Sigmoid colon (tissue), 7 donors: ENCODE measurements at places on chromosomes 3 and 15.
A peak's percentile ranks its signal among the peaks of the same experiment; 100 is the strongest.

- no peak for DNase-seq
Measured at GRCh38 chr3:173893835-173894234, 496.3 kb downstream of the NLGN1 start.

- peak; percentile 79 for DNase-seq
Measured at GRCh38 chr3:125585595-125586223, 9.6 kb downstream of the OSBPL11 start.

- no peak for DNase-seq
Measured at GRCh38 chr15:32856753-32857152, 138.9 kb downstream of the GREM1 start.

DNA sequence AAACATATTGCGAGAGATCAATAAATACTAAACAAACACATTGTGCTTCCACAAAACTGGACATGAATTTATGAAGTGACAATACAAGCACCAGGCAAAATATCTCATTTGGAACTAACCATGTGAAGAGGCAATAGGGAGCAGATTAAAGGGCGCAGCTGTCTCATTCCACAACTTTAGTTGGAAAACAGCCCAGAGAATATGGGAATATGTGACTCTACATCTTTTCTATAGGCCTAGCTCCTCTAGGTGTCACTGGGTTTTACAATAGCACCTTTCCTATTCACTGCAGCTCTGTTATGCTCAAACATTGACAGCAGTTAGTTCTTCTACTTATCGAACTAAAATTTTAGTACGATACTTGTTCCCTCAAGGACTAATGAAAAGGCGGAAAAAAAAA lies 866.3 kb upstream of the GBE1 start:
- no peak for DNase-seq

GRCh38 chr15:31236184-31237042 lies 90.2 kb upstream of the KLF13 start:
- DNase-seq: peak; percentile 96

DNA sequence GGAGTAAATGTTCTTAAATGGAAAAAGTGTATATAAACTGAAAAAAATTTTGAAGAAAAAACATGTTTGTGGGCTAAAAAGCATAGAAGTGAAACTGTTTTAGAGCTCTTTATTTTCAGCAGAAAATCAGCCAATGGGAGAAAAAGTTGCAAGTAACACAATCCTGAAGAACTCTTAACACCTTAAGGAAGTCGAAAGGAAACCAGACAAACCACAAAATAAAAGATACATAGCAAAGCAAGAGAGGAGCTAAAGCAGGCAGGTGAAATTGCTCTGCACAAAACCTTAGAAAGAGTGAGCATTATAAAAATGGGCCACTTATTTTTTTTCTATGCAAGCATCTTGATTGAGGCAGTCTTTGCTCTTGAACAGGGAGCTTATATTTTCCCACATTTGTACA lies 300.5 kb downstream of the RAP2B start:
- no peak for DNase-seq

GRCh38 chr15:40043927-40044716 lies 5.1 kb upstream of the SRP14 start:
- peak; percentile 44 for DNase-seq

GRCh38 chr3:1775321-1775720 lies 323.3 kb upstream of the CNTN4 start:
- no peak for DNase-seq

- DNase-seq: no peak
Measured at GRCh38 chr3:98855806-98856400, 45.6 kb downstream of the DCBLD2 start.

DNA sequence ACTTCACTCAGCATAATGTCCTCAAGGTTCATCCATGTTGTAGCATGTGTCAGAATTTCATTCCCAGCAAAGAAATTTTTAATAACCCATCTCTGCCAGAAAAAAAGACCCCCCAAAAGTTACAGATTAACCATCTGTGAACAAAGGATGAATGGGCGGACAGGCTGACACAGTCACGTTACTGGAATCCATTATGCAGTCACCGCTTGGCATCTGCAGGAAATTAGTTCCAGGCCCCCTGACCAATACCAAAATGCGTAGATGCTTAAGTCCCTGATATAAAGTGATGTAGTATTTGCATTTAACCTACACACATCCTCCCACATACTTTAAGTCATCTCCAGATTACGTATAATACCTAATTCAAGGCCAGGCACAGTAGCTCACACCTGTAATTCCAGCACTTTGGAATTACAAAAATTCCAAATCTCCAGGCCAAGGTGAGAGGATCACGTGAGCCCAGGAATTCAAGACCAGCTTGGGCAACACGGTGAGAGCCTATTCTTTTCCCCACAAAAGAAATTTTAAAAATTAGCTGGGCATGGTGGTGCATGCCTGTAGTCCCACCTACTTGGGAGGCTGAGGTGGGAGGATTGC lies 1.5 kb upstream of the SLC12A8 start:
- DNase-seq: no peak

GRCh38 chr3:64369390-64369789 lies 144.1 kb upstream of the PRICKLE2 start:
- no peak for DNase-seq

GRCh38 chr3:196803891-196804468 lies 63.7 kb upstream of the SENP5 start:
- DNase-seq: no peak

DNA sequence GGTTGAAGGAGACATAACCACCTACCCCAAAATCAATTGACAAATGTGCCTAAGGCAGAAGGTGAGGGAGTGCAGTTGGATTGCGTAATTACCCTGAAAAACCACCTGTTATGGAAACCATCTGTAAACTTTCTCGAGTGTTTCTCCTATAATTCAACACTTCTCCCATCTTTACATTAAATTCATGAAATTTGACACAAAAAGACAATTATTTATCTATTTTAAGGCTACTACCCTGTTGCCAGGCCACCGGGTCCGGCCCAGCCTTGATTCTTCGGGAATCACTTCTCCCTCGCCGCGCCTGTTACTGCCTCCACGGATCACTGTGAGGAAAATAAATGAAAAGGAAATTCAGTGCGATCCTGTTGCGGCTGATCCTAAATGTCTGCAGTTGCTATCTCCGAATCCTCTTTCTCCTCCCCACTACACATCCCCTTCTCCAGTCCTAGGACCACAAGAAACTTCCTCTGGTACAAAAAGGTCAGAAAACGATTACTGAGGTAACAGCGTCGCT lies 646 bp downstream of the IQCB1 start:
- no peak for DNase-seq

- DNase-seq: no peak
Measured at GRCh38 chr3:186461141-186461540, 83.0 kb downstream of the CRYGS start.

DNA sequence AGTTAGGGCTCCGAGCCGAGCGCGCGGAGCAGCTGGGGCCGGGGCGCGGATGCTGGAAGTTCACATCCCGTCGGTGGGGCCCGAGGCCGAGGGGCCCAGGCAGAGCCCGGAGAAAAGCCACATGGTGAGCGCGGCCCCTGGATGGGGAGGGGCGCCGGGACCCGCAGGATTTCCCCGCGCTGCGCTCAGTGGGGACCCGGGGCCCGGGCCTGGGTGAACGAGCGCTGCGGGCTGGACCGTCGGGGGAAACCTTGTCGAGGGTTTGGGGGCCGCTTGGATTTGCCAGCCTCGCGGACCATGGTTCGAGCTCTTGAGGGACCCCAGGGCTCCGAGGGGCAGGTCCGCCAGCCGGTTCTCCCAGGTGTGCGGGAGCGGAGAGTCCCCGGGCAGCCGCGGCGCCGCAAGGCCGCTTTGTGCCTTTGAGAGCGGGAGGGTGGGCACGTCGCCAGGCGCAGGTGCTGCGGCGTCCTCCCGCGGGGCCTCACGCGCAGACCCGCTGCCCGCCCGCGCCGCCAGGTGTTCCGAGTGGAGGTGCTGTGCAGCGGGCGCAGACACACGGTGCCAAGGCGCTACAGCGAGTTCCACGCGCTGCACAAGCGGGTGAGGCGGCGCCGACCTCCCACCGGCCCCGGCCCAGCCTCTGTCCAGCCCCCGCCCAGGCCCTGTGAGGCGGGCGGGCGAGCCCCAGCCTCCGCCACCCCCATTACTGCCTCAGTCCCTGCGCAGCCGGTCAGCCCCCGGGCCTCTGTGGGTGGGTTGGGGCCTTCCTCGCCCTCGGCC lies at the start of gene SNX22:
SNX22 (plus strand) TSS at position 5 of the 780 bp plus-strand sequence; CDS start at position 50, 45 bp downstream.
- DNase-seq: no peak

- peak; percentile 73 for DNase-seq
Measured at GRCh38 chr3:134904776-134905646, 110.0 kb downstream of the EPHB1 start.

DNA sequence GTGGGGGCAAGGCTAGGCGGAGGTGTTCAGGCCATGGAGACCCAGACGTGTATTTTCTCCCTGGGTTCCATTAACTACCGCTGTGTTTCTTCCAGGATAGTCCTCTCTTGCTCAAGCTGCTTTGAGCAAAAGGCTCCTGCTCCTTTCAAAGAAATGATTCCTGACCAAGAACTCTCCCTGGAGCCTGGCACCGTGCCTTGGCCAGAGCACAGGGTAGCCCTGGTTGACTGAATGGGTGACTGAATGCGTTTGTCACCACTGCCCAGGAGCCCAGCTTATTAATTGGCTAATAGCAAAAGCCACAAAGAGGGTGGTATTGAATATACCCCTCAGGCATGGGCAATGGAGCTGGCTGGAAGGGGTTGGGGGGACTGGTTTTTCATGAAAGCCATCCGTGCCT lies 13.9 kb downstream of the RASGRF1 start:
- DNase-seq: peak; percentile 18

GRCh38 chr3:31891876-31892455 lies 89.1 kb downstream of the OSBPL10 start:
- no peak for DNase-seq

- peak; percentile 58 for DNase-seq
Measured at GRCh38 chr15:29123171-29123570, 146.5 kb downstream of the NSMCE3 start.

GRCh38 chr3:8485141-8485870 lies 16.3 kb upstream of the LMCD1 start:
- no peak for DNase-seq

GRCh38 chr15:48862705-48863104 lies 15.2 kb upstream of the EID1 start:
- DNase-seq: no peak

GRCh38 chr3:56680054-56680580 lies 2.9 kb downstream of the TASOR start:
- no peak for DNase-seq

DNA sequence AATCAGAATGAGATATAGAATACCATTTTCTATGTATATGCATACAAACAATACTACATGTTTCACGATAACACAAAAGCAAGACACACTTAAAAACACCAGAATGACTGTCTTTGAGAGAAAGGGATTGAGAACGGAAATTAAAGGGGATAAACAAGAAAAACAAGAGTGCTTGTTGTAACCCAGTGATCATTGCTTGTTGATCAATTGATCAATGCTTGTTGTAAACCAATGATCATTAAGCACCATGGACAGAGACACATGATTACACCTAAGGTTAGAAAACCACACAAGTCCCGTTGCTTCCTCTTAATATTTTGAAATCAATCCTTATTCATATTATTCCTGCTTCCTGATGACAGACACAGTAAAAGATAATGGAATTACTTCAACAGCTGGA lies 1.1 kb upstream of the OR4F15 start:
- no peak for DNase-seq

- DNase-seq: no peak
Measured at GRCh38 chr3:66298591-66298990, 77.8 kb downstream of the SLC25A26 start.

- no peak for DNase-seq
Measured at GRCh38 chr15:65525622-65526021, 4.6 kb upstream of the HACD3 start.

- DNase-seq: no peak
Measured at GRCh38 chr3:71851878-71852277, 66.9 kb upstream of the PROK2 start.

DNA sequence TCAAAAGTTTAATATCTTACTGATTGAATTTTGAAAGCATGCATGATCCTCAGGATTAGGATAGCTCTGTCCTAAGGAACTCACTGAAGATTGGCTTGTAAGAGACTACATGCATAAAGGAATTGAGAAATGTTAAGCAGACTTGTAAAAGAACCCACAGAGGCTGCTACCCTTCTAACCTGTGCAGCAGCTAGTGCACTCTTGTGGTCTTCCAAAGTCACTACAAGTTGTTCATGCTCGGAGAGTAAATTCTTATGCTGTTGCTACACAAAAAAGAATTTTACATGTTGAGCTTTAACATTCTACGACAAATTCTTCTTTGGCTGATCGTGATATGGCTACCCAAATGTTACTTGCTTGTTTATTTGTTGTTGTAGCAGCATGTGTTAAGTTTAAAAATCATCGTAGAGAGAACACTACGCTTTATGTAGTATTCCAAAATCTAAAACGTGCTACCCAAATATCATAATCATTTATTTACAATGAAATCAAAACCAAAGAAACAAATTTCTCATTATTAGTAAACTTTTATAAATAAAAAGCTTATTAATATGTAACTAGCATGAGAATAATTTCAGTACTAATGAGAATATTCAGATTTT lies 55.0 kb downstream of the GOLIM4 start:
- no peak for DNase-seq

DNA sequence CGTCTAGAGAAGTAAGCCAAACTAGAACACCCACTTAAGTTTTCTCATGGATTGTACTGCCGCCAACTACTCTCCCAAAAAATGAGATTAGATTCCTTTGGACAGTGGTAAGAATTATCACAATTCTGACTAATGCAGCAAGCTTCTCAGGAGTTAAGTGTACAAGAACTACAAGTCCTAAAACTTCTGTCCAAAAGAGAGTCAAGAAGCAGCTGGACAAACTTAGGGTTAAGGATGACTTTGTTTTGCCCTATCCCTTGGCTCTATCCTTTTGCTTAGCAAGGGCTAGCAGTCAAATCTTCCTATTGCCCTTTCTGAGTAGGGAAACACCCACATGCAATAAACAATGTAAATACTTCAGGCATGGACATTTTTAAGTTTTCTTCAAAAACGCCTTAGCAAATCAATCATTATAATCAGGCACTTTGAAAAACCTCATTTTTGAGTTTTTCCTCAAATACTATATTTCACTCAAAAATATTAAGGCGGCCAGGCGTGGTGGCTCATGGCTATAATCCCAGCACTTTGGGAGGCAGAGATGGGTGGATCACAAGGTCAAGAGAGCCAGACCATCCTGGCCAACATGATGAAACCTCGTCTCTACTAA lies 19.5 kb downstream of the RAF1 start:
- DNase-seq: no peak

GRCh38 chr3:58198362-58198761 lies 12.4 kb downstream of the DNASE1L3 start:
- no peak for DNase-seq

GRCh38 chr3:174857301-174857700 lies 1.8 kb upstream of the NAALADL2 start:
- no peak for DNase-seq
